ENCODE measurements at places on chromosomes 11 and 22.
A peak's percentile ranks its signal among the peaks of the same experiment; 100 is the strongest.

- DNase-seq: no peak
Observed at GRCh38 chr11:3345736-3346135, 33.2 kb downstream of the ZNF195 start.

DNA sequence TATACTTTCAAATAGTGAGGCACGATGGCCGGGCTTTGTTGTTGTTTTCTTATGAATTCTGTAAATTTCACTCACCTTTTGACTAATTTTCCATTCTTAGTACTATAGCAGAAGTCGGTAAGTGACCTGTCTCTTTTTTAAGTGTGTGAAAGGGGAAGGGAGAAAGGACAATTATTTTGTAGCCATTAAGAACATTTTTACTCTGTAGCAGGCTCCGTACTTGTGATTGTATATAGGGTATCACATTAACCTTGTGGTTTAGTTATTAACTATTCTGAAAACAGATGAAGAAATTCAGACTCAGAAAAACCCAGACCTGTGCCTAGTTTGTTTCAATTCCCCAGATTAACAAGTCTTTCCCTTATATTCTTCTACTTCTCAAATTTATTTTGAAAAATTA is 78.7 kb downstream of the CASP12 start:
- no peak for DNase-seq

DNA sequence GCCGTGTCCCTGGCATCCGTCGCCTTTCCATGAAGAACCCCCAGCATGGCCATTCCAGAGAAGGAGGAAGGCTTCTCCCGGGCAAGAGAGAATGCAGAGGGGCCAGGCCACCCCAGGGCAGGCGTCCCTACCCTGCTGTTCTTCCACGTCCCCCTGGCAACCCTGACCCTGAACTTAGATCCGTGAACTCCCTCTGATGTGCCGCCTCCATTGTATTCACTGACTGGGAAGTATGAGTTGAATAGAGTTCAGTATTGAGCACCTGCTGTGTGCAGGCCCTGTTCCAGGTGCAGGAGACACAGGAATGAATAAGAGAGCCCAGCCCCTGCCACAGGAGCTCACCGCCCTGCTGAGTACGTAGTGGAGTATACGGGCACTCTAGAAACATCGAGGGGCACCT is 29.1 kb upstream of the RELT start:
- no peak for DNase-seq

GRCh38 chr11:4890279-4890678 is 8.6 kb downstream of the OR51T1 start:
- DNase-seq: no peak

- DNase-seq: no peak
Observed at GRCh38 chr11:57776031-57776521, 14.5 kb downstream of the CTNND1 start.

DNA sequence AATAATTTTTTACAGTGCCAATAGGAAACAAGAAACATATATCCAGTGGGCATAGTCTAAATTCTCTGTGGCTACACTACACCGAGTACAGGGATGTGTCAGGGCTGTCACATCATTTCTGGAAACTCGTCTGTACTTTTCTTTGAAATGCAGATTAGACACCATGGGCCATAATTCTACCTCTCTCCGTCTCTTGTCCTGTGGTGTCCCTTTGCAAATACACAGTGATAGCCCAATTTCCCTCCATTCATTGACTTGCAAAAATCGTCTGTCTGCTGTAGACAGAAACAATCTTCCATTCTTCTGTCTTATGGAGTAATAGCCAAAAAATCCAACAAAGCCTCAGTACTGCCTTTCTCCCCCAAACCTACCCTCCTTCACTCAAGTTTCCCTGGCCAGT is 487.1 kb upstream of the ANO3 start:
- DNase-seq: no peak

- DNase-seq: no peak
Observed at GRCh38 chr11:15099267-15099666, 15.5 kb upstream of the INSC start.

GRCh38 chr22:17953147-17953546 is 71.2 kb downstream of the MICAL3 start:
- no peak for DNase-seq

DNA sequence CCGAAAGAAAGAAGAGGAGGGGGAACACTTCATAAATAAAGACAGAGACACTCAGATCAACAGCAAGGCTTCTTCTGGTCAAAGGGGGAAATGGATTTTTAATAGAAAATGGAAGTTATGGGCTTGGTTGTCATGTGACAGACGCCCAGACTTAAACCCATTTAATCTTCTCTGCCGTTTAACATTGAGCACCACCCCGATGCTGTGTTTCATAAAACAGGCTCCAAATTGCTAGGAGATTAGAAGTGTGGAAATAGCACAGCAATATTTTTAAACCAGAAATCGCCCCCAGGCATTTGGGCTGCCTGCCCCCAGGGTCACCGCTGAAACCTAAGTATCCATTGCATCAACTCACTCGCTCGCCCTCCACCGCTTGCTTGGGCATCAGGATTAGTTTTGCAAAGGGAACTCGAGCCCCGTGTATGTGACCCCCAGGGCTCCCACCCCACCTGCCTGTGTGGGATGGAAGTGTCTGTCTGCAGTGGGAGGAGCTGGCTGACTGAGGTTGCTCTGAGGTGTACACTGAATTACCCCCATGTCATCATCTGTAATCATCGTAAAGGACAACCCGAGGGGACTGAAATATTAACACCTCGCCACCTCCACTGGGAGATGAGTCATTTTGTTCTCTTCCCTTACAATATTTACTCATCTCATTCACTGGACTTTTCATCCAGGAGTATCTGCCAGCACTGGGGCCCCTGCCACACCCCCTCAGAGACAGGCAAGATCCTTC is 10.7 kb downstream of the DSCAML1 start:
- DNase-seq: no peak

- no peak for DNase-seq
Observed at GRCh38 chr22:45211435-45211834, 29.3 kb downstream of the KIAA0930 start.

DNA sequence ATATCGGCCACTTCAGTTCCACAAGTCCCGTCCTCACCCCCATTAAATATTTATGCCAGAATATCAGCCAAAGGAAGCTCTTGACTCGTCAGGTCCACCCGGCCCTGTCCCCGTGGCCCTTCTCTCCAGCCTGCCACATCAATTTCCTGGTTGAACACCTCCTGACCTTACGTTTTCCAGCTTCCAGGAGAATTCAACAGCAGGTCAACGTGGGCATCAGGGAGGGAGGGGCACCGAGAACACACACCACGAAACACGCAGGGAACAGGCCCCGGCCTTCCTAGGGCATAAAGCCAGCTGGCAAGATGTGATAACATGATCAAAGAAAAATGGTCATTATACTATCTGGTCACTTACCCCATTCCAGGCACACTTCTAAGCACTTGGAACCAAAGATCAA is 15.3 kb downstream of the SULT4A1 start:
- DNase-seq: no peak

- DNase-seq: no peak
Observed at GRCh38 chr11:117993988-117994745, 8.0 kb downstream of the IL10RA start.

DNA sequence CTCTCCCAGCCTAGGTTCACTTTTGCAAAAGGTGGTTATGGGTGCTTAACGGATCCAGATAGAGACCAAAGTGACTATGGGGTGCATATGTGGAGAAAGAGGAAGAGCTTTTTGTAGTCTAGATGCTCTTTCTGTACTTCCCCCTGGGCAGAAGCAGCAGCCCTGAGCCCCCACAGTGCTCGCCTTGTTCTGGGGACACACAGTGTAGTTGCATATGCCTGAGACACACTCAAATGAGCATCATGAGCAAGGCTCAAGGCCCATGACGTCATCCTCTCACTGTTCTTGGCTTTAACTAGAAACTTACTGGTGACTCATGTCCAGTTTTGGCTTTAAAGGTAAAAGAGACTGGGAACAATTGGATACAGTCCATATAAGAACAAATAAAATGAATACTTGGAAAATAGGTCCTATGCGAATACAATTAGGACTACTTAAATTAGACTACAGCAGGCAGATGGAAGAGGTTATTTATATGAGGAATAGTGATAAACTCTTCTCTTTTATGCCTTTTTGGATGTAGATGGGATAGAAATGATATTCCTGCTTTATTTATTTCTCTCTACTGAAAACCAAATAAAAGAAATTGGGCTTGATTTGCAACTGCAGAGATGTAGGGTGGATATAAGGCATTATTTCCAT is 20.1 kb upstream of the PEX26 start:
- DNase-seq: peak; percentile 50

DNA sequence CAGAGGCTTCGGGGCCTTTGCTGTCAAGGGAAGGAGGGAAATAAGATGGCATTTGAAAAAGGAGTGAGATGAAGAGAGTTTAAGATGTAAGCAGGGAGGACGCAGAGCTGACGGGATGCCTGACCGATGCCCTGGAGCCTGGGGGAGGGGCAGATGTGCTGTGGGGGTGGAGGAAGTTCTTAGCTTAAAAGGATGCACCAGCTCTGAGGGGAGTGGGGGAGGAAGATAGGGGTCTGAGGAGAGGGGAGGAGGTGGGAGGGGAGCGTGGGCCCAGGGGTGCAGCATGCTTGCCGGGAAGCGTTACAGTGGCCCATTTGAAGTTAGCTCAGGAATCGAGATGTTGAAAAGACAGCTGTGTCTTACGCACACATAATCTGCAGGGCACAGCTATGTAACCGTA is 56.3 kb downstream of the RPS6KA4 start:
- no peak for DNase-seq

Data from occipital lobe (tissue), 3 donors.